Stimulated activated CD4-positive, alpha-beta T cell treated with anti-CD3 and anti-CD28 coated beads, Interleukin-1b, Interleukin-23, amount 100 ng/mL, for 24 hours (primary cell): ENCODE measurements at places on chromosomes 11 and 22.

DNA sequence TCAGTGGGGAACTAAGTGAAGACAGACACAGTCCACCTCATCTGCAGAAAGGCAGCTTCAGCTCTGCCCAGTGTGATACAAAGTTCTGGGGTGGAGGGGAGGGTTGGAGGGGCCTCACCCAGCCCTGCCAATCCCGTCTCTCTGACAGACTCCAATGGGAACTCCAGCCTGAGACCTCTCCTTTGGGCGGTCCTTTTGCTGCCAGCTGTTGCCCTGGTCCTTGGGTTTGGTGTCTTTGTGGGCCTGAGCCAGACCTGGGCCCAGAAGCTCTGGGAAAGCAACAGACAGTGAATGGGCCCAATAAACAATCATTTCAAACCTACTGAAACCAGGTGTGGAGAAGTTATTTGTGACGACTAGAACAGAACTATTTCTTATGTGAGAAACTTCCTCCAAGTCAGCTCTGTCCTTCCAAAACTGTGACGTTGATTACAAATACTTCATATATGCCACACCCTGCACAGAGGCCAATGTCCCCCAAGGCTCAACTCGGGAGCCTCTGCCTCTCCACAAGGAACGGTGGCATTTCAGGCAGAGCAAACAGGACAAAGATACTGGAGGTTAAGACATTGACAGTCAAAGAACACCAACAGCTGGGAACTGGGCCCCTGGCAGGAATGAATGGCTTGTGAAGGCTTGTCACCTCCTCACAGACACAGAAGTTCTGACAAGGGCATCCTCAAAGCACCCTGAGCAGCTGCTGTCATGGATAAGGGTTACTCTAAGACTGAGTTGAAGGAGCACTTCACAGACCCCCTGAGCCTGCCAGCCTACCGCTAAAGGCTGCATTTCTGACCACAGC lies 8.2 kb downstream of the ZP1 start:
- no peak for DNase-seq

DNA sequence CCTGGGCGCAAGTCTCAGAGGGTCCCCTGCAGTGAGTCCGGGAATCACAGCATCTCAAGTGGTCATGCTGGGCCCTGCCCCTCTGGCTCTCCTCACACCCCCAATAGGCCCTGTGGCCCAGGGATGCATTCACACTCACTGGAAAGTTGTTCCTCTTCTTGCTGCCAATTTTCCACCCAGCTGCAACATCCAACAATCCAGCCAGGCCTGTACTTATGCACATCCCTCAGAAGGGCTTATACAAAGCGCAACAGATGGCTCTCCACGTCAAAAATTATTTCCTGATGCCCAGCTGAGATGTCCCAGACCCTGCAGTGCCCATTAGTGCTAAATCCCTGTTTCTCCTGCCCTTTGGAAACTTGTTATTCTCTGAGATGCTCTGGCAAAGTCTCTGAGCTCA lies 407.8 kb upstream of the NARS2 start:
- no peak for DNase-seq

DNA sequence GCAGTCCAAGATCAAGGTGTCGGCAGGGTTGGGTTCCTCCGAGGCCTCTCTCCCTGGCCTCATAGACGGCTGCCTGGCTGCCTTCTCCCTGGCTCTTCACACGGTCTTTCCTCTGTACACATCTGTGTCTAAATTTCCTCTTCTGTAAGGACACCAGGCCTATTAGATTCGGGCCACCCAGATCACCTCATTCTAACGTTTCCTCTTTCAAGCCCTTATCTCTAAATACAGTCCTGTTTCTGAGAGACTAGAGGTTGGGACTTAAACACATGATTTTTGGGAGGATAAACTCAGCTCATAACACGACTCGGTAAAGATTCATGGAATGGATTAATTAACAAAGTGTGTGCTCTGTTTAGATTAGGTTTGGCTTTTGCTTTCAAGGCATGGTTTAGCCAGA lies 136.0 kb upstream of the SORL1-AS1 start:
- DNase-seq, result no peak

GRCh38 chr11:58641803-58642581 lies 19.5 kb downstream of the CNTF start:
- DNase-seq, result no peak

- DNase-seq, result no peak
Measured at GRCh38 chr11:26510164-26510563, 61.9 kb downstream of the MUC15 start.

DNA sequence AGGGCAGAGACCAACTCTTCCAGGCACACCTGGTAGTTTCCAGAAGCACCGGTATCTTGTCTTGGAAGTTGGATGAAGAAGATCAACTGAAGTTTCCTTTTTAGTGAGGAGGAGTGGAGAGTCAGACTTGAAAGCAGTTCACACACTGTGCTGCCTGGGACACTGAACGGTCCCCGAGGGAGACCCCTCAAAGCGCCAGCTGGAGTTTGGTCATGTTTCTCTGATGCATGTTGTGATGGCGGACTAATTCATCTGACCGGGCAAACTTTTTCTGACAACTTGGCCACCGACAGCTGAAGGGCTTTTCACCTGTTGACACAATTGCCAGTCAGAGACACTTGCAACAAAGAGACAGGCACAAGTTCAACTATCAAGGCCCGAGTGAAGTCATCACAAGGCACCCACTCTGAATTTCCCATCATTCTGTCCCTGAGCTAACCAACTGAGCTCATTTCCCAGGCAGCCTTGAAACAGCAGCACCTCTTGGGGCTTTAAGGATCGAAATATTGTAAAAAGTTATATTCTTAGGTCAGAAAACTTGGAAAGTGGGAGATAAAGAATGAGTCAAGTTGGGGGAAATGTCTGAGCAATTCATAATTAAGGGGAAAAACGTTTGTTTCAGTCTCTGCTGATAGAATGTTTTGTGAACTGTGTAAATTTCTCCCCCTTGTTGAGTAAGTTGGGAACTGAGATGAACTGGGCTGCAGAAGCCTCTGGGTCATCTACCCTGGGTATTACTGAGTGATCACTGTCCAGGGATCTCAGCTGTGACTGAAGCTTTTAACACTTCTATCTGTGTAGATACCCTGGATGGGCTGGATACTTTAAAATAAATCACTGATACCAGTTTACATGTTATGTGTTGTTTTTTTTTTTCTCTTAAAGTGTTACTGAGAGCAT lies 46.2 kb downstream of the WT1 start:
- no peak for DNase-seq

- DNase-seq, result no peak
Measured at GRCh38 chr22:20885017-20885556, 26.3 kb downstream of the SNAP29 start.

DNA sequence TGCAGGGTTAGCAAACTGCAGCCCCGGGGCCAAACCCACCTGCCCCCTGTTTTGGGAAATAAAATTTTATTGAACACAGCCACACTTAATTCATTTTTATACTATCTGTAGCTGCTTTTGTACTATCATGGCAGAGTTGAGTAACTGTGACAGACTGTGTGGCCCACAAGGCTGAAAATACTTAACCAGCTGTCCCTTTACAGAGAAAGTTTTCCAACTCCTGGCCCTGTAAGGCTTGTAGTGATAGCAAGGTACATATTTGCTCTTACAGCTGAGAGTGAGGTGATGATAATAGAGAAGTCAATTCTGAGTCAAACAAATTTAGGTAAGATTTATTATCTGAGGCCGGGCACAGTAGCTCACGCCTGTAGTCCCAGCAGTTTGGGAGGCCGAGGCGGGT lies 87.4 kb upstream of the SLC6A5 start:
- DNase-seq, result no peak

DNA sequence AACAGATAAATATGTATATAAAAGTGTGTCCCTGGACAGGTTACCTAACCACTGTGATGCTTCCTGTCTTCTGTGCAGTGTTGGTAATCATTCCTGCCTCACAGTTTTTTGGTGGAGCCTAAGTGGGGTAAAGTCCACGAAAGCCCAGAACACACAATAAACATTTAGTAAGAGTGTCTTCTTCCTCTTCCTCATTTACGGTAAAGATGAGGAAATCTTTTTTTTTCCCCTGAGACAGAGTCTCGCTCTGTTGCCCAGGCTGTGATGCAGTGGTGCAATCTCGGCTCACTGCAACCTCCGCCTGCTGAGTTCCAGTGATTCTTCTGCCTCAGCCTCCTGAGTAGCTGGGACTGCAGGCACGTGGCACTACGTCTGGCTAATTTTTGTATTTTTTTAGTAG lies 117.1 kb downstream of the LDLRAD3 start:
- DNase-seq, result no peak

GRCh38 chr11:34316347-34317035 lies 41.3 kb downstream of the ABTB2 start:
- no peak for DNase-seq

DNA sequence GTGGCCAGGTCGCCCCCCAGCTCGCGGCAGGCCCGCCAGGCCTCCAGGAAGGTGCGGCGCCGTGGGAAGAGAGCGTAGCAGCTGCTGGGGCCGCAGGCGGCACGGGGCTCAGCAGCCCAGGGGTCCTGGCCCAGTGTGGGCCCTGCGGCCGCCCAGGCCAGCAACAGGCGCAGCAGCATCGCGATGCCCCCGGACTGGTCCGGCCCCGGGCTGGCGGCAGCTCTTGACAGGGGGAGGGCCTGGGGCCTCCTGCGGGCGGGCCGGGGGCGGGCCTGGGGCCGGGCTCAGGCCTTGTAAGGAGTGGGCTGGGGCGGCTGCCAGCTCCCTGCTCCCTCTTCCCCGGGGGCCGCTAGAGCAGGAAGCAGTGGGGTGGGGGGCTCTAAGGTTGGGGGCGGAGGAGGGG lies at the start of gene CD248:
Gene CD248, minus strand, starts transcription at position 196 of the 403 bp plus-strand sequence. Its CDS starts 17 bp downstream, at position 179.
- no peak for DNase-seq

- DNase-seq, result no peak
Measured at GRCh38 chr11:20117291-20117690, 43.0 kb downstream of the DBX1 start.

- DNase-seq, result no peak
Measured at GRCh38 chr11:90884181-90884580, 661.3 kb upstream of the CHORDC1 start.

DNA sequence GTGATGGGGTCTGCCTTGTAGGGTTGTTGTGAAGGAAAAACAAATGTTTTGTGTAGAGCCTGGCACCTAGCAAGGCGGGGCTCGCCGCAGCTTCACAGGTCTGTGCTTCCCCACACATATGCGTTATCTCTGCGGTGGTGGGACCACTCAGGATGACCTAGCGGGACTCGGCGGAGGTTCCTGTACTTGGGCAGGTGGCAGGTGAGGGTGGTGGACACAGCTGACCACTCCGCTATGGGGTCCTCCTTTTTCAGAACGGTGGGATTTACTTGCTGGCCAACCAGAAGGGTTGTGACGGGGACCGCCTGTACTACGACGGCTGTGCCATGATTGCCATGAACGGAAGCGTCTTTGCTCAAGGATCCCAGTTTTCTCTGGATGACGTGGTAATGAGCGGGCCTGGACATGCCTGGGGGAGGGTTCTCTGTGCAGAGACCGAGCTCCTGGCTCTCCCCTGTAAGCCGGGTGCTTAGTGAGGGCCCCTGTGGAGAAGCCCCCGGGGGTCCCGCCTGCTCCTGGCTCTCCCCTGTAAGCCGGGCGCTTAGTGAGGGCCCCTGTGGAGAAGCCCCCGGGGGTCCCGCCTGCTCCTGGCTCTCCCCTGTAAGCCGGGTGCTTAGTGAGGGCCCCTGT lies 21.3 kb downstream of the NADSYN1 start:
- no peak for DNase-seq

DNA sequence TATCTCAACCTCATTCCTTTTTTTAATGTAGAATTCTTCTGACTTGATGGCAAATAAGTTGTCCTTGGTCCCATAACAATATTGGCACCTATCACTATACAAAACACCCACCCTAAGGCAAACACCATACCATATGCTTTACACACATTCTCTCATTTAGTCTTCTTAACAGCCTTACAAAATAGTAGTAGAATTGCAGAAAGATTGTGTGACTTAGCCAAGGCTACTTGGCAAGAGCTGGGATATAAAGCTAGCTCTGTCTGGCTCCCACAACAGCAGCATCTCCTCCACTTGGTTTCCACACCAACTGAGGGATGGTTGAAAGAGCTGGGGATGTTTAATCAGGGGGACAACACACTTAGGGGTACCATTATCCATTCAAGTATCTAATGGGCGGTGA lies 9.8 kb upstream of the ZDHHC13 start:
- DNase-seq, result no peak

DNA sequence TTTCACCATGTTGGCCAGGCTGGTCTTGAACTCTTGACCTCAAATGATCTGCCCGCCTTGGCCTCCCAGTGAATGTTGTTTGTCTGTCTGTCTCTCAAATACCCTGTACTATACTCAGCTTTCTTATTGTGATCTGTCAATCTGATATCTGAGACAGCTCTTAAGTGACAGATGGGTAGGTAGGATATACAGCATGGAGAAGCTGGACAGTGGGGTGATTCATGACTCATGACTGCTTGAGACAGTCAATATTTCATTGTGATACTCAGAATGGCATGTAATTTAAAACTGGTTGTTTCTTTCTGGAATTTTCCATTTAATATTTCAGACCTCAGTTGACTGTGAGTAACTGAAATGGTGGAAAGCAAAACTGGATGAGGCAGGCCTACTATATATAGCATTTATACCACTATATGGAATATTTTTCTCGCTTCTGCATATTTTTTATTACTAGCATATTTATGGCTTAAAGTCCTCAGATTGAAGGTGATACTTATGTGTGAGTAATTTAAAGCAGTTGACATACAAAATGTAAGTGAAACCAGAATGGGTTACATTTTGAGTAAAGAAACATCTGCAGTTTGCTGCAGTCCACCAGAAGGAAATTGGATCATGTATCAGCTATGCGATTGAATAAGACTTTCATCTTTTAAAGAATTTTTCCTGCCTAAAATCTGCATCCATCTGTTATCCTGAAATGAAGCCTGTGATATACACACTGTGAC lies 22.3 kb downstream of the ARHGAP42 start:
- DNase-seq, result no peak

DNA sequence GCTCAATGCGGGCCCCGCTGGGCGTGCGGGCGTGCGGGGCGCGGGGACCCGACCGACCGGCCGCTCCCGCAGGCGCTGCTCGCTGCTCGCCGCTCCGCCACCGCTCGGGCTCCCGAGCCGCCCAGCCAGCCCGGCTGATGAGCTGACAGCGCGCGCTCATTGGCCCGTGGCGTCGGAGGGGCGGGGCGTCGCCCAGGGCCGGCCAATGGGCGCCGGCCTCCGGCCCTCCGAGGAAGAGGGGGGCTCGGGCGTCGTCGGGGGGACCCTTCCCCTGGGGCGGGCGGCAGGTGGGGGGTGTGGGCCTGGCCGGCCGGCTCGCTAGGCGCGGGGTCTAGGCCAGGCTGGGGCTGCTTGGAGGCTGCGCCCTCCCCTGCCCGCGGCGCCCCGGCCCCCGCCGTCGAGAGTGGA lies at the start of gene SCUBE1:
Gene SCUBE1, minus strand, starts transcription at position 111 of the 408 bp plus-strand sequence. CDS start 111 bp downstream, outside the sequence.
- DNase-seq, result peak; percentile 15

DNA sequence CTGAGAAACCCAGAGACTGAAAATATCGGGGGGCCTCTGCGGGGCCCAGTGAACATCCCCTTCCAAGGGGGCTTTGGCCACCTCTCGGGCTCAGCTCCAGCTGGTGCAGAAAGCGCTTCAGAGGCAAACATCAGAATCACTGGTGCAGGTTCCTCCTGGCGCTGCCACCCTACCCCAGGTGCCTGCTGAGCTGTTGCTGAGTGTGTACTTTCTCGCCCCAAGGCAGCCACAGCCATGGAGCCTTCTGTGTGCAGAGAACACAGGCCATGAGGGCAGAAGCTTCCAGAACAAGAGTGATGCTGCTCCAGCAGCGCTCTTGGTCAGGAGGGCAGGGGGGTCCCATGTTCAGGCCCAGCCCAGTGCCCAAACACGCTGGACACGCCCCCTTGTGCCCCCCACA lies 6.3 kb downstream of the DRD4 start:
- no peak for DNase-seq
